ENCODE measurements at places on chromosomes 13 and 19.

- DNase-seq = no peak
These were observed 2.0 kb upstream of the JUNB start for GRCh38 chr19:12789098-12789903.

DNA sequence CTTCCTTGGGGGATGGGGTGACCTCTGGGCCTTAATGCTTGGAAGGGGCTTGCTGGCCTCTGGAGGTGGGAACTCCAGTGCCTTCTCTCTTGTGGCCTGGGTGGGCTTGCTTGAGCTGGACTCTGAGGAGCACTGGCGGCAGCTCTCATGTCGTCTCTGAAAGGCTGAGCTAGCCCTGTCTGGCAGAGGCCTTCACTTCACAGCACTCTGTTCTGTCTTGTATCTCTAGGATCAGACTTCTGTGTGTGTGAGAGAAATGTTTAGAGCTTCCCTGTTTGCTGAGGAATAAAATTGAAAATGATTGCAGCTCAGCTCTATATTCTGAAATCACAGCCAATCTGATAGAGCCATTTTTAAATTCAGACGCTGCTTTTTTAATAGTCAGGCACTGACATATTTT, 185.3 kb downstream of the KCNRG start:
- DNase-seq = no peak

GRCh38 chr13:51040431-51040830, 70.6 kb downstream of the C13orf42 start:
- no peak for DNase-seq

GRCh38 chr13:46962281-46962941, 65.6 kb upstream of the HTR2A start:
- no peak for DNase-seq

Data from fibroblast of skin of left biceps (primary cell).